NCI-H524 (cell line): ENCODE measurements at places on chromosomes 6 and 20.

DNA sequence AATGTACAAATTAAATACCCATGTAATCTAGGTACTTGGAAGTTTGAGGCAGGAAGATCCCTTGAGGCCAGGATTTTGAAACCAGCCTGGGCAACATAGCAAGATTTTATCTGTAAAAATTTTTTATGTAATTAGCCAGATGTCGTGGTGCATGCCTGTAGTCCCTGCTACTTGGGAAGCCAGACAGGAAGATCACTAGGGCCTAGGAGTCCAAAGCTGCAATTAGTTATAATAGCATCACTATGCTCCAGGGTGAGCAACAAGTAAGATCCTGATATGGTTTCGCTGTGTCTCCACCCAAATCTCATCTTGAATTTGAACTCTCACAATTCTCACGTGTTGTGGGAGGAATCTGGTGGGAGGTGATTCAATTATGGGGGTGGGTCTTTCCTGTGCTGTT is 535.8 kb downstream of the TENT5A start:
- no peak for DNase-seq

- no peak for DNase-seq
Observed at GRCh38 chr6:90135667-90136066, 161.0 kb downstream of the BACH2 start.

DNA sequence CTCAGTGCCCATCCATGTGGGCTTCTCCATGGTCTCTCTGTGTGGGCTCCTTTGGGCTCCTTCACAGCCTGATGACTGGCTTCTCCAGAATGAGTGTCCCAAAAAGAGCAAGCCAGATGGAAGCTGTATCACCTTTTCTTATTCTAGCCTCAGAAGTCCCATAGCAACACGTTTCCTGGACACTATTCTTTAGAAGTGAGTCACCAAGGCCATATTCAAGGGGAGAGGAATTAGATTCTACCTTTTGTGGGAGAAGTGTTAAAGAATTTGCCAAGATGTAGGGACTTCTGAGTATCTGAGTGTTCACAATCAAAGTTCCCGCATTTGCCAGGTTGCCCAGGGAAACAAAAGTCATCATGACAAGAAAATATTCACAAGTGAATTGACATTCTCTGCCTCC is 20.7 kb upstream of the TBC1D22B start:
- no peak for DNase-seq

DNA sequence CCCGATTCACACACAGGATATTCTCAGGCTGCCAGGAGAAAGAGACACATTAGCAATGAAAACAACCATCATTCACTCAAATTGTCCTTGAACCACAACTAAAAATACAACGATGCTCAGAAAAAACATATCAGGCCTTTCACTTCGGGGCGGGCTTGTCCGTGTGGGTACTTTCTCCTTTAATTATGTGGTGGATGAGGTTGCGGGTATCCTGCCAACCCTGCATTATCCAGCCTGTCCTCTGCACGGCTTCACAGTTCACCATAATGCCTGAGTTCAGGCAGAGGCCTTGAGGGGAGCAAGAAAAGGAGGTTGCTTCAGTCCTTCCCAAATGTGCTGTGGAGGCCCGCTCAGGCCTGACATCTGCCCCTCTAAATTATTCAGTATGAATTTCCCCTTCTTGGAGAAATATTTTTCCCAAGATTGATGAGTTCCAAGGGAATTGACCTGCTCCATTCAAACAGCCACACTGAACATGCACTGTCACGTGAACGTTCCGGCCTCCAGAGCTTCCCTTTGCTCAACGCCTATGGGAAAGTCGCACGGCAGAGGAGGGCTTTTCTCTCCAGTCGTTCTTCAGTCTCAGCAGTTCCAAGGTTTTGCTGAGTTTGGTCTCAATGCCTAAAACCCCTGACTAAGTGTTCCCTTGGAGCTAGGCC is 70.3 kb downstream of the MYLK4 start:
- no peak for DNase-seq

- DNase-seq, result no peak
Observed at GRCh38 chr6:44537306-44538049, 150.0 kb downstream of the CDC5L start.

DNA sequence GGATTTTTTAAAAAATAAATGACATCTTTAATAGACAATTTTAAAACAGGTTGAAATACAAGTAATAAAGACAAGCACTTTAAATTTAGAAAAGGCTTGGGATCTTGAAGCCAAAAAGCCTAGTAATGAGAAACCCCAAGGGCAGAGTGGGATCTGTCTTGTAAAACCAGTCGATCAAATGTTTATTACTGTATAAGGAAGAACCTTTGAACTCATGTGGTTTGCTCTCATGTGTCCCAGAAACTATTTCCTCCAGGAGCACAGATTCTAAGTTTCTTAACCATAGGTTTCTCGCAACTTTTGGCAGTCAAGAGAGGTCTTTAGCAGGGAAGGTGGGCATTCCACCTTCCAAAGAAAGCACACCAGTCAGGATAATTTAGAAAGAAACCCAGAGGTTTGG is 541.7 kb upstream of the BTBD3 start:
- no peak for DNase-seq

DNA sequence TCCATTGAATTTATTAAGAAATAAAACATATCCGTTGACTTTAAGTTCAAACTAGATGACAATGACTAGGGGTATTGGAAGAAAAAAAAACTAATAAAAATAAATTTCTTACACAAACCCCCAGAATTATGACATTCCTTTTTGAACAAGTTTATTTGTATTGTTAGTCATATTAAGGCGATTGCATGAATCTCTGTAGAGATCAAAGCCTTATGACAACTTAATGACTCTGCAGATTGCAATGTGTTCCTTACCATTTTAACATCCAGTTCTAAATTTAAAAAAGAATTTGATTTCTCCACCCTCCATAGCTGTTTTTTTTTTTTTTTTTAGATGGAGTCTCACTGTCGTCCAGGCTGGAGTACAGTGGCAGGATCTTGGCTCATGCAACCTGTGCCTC is 189.8 kb upstream of the CEP162 start:
- DNase-seq, result no peak

DNA sequence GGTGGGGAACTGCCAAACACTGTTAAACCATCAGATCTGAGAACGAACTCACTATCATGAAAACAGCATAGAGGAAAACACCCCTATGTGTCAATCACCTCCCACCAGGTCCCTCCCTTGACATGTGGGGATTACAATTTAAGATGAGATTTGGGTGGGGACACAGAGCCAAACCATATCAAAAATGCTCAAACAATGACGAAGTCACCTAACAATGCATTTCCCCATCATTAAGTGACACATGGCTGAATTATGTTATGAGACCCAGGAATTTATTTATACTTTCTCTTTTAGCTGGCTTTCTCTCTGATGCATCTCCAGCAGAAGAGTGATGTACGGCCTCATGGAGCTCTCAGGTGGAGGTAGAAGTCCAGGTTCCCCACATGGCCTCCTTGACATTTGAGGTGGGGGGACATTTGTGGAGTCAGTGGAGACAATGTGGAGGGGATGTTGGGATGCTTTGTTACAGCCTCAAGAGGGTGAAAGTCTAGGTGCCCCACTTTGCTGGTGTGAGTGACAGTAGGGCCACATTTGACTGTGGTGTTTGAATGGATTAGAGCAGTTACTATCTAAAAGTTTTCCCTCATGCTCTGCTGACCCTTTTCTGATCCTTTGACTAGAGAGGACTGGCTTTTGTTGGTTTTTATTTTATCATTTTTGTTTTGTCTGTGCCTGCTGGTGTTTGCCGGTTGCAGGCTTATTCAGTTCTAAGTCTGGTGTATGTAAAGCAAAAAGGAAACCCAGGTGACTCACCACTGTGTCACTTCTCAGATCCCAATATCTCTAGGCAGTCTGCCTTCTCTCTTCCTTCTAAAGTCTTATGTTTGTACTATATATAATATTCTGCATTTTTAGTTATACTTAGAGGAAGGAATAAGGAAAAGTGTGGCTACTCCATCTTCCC is 18.5 kb upstream of the DCBLD1 start:
- no peak for DNase-seq

DNA sequence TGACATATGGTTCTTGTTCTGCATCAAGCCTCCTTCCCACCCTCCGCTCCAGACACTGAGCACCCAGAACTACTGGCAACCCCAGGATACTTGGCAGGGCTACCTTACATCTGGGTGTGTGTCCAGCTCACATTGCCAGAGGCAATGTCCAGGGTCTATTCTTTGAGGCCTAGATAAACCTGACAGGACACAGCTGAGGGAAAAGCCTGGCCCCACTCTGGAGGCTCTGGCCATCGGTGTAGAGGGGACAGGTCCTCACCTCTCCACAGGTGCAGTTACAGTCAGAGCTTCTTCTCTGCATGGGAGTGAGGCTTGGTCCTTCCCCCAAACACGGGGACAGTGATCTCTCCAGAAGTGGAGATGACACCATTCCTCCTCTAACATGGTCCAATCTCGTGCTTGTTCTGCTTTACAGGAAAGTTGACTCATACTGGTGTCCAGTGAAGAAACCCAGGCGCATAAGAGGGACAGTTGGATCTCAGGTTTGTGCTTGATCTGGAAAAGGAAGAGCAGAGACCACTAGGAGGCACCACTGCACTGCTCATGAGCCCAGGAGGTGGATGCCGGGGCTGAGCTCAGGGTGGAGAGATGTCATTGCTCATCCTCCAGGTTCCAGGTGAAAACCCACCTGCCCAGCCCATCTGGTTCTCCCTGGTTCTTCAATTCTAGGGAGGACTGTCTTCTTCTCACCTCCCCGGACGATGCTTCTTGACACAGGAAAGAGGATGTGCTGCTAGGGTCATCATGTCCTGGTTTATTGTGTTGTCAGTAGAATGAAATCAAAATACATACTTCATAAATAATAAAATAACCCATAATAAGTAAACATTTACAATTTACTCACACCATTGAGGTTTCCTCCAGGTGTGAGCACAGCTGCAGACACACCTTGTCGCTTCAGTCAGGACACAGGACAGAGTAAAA is 14.7 kb downstream of the HLA-F start:
- no peak for DNase-seq

DNA sequence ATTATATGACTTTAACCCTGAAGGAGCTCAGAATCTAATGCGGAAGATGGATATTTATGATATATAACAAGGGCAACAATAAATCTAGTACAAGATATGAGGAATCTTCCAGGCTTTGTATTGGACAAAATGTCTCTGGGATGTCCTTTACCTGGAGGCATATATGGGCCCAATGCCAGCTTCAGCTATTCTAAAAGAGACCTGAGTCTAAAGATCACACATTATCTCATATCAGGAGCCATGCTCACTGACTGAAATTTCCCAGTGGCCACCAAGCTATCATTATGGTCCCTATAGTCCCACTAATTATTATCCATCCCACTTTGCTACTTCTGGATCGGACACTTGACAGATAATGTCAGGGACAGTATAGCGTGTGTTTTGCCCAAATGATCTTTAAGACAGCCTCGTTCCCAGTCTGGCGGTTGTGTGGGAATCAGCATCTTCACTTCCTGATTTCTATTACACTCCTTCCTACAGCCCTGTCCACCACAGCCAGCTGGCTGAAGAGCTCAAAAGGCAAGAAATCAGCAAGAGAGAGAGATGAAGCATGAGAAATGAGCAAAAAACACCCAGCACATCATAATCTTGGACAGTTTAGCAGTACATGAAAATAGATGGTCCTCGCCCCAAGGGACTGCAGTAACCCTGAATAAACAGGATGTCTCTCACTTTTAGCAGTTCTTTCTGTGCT is 34.9 kb downstream of the KLHL31 start:
- no peak for DNase-seq

GRCh38 chr20:42678895-42679294 is 510.8 kb downstream of the PTPRT start:
- DNase-seq, result no peak

DNA sequence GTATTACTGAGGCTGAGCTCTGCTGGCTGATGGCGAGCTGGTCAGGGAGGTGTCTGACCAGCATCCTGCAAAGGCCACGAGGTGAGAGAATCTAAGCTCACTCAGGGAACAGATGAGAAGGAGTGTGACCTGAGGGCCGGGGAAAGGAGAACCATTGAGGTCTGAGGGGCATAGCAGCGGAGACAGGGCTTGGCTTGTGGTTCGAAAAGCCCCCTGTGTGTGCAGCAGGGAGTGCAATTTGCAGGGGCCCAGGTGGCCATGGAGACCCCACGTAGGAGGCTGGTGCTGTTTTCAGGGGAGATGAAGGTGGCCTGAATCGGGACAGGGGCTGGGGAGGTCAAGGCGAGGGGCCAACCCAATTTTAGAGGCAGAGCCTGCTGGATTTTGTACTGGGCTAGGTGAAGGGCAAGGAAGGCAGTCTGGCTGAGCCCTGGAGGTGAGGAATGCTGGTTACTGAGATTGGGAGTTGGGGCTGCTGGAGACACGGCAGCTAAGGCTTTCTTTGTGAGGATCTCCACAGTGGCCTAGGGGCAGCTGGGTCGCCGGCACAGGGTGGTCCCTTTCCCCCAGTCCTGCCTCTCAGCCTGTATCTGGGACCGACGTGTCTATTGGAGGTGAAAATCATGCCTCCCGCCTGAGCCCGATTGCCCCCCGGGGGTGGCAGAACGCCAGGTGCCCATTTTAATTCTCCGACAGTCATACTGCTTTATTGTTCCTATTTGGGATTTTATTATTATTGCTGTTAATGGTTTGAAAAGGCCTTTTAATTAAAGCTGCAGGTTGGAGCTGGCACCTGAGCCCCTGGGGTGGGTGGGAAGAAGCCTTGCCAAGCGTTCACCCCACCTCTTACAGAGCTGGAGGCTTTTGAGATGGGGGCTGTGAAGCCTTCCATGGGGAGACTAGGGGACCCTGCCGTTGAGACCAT is 28.4 kb downstream of the DLGAP4 start:
- DNase-seq, result no peak

- no peak for DNase-seq
Observed at GRCh38 chr20:36261389-36262105, 25.3 kb downstream of the AAR2 start.

DNA sequence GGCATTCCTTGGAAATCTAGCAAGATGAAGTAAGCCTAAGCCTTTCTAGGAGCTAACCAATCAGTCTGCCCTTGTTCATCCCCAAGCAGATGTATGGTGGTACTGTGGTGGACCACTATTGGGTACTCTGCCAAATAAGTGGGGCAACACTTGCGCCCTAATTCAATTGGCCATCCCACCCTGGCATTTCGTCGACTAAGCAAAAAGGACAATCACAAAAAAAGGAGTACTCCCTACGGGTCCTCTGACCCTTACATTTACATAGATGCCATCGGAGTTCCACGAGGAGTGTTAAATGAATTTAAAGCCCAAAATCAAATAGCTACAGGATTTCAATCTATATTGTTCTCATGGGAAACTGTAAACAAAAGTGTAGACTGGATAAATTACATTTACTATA is 19.5 kb downstream of the CHD6 start:
- DNase-seq, result no peak

DNA sequence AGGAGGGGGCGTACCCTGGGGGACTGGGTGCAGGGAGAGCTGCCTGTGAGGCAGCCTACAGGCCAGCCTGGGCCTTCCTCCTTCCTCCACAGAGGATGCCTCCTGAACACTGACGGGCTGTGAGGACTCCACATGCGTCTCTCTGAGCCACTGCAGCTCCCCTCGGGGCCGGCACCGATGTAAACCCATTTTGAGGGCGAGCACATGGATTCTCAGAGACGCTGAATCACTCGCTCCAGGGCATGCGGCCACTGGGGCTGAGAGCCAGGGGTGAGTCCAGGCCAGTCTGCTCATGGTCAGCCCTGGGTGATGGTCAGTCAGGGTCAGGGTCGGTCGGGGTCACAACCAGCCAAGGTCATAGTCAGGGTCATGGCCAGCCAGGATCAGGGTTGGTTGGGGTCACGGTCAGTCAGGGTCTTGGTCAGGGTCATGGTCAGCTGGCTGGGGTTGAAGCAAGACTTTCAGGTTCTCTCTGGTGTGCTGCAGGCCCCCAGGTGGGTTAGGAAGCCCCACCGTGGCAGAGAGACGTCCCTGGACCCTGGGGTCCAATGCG is 14.7 kb upstream of the RBBP8NL start:
- DNase-seq, result no peak
